RCC 7860 (cell line): ENCODE measurements at places on chromosomes 5 and 9.

DNA sequence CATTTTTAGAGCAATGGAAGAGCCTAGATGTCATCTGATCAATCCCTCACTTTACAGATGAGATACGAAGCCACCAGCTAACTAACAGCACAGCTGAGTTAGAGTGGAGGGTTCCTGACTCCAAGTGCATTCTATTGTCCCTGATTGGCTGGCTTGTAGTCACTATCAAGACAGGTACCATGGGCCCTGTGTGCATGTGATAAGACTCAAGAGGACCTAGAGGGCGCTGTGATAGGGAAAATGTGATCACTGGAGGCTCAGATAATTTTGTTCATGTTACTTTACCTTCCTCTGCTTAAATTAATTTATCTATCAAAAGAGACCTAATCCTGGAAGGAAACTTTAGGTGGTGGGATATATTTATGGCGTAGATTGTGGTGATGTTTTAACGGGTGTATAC lies 19.5 kb upstream of the SNAPC3 start:
- DNase-seq, result no peak

DNA sequence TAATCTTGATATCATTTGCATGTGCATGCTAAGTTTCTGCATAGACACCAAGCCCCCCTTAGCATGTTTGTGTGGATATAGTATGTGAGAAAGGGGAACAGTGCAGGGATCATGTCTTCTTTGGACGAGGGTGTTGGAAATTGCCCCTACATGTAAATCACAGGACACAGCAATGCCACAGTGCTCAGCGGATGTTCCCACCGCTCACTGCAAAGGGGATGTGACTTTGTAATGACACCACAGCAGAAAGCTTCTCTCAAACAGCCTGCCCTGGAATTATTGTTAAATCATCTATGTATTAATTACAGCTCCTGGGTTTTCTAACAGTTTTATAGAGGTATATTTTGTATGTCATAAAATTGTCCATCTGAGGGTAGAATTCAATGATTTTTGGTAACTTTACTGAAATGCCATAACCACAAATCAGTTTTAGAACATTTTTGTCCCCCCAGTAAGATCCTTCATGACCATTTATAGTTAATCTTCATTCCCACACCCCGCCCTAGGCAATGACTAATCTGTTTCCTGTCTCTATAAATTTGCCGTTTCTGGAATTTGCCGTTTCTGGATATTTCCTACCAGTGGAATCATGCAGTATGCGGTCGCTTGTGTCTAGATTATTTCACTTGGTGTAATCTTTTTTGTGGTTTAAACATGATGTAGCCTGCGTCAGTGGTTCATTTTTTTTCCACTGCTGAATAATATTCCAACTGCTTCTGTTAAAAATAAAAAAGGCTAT lies 648.5 kb upstream of the WWC1 start:
- DNase-seq, result peak; percentile 87

GRCh38 chr5:153572411-153573145 lies 82.1 kb downstream of the GRIA1 start:
- no peak for DNase-seq

DNA sequence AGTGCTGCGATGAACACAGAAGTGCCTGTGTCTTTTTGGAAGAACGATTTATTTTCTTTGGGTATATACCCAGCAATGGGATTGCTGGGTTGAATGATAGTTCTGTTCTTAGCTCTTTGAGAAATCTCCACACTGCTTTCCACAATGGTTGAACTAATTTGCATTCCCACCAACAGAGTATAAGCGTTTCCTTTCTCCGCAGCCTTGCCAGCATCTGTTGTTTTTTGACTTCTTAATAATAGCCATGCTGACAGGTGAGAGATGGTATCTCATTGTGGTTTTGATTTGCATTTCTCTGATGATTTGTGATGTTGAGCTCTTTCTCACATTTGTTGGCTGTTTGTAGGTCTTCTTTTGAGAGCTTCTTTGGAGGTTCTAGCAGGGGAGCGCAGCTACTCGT lies 134.6 kb downstream of the TENT4A start:
- no peak for DNase-seq

- no peak for DNase-seq
Measured at GRCh38 chr9:703392-703791, 138.1 kb upstream of the DMRT1 start.

DNA sequence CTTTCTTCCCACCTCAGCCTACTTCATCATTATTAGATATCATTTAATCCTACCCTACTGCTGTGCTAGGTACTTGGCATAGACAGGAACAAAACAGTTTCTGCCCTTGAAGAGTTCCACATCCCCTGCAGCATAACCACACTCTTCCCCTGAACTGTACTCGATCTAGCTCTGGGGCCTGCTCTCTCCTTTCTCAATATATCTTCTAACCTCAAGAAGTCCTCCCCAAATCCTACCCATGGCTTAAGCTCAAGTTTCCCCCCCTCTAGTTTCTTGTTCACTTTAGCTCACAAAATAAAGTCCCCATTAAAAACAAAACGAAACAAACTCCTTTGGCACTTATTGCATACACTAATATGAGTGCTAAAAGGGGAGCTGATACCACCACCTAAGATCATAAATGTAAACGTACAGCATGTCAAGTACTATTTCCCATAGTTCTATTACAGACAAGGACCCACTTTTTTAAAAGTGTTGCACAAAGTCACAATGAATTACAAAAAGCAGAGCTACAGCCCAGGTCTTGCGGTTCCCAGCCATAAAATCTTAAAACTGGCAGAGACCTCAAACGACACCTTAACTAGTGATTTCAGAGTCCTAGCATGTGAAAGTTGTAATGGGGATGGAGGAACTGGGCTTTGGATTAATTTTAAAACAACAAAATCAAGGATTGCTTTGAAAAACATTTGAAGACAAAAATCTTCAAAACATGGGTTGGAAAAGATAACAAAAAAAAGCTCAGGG lies 80.7 kb downstream of the PTPDC1 start:
- DNase-seq, result no peak

GRCh38 chr5:175542232-175542965 lies 64.0 kb downstream of the SFXN1 start:
- DNase-seq, result no peak

DNA sequence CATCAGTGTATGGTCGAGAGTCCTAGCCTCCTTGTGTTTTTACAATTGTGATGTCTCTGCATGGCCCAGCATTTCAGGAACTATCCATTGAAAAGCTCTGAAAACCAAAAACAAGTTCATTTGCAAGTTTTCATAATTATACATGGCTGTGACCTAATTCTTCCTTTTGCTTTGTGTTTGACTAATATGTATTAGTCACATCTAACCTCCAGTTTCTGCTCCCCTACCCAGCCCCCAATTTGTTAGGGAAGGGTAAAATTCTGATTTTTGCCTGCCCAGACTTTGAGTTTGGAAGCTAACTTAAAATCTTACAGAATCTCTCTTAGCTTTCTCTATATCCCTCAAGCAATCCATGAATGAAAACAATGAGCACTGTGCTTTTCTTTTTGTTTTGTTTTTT lies 128.2 kb upstream of the SEMA6A start:
- no peak for DNase-seq

- DNase-seq, result peak; percentile 31
Measured at GRCh38 chr9:128254855-128255759, 20.7 kb downstream of the GOLGA2 start.

DNA sequence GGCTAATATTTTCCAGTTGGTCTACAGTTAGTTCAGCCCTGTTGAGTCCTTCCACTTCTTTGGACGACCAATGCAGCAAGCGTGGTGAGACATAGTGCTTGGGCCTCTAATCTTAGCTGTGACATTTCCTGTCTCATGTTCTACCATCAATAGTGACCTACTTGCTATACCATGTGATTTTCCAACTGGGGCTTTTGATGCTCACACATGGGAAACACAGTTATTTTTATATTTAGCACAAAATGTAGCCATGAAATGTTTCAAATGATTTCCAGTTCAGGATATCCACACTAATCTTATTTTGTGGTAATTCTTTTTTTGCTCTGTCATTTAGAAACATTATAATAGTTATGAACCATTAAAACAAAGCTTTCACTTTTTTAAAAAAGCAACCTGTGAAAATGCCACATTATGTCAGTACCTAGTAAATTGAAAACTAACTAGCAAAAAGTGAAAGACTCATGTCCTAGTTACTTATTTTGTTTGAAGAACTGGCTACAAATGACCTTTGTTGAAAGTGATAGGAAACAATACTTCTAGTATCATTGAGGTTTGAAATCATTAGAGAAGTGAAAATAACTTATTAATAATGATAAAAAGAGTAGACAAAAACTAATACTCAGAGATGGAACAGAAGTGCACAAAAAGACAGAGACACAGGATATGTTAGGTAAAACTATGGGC lies 18.3 kb downstream of the MARCHF3 start:
- DNase-seq, result peak; percentile 67

DNA sequence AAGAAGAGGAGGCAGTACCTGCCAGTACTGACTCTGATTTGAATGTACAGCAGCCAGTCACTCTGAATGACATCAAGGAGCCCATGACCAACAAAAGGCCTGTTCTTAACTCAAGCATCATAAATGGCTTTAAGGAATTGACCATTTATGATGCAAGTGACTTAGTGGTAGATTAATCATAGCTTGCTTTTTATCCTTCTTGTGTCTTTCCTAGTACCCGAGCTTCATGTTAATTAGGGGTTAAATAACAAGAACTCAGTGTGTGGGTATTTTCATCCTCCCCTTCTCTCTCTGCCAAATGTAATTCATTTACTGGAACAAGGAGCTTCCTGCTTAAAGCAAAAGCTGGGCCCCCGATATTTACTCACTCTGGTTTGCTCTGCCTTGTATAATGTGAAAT lies 146.5 kb downstream of the UNC13B start:
- DNase-seq, result no peak

DNA sequence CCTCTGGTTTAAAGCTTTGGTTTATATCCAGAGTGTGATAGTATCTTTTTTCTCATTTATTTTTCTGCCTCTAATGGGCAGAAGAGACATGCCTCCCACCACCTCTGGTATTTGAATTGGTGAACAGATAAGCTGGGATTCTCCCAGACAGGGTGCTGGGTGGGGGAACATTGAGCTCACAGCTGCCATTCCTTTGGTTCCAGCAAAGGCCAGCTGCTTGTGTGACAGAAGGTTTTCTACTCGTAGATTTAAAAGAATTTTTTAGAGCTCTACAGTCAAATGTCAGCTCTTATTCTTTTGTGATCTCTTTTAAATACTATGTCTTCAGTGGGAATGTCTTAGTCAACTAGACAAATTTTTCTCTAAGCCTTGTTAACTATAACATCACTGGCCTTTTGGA lies 54.7 kb upstream of the ADAMTS16 start:
- DNase-seq, result peak; percentile 3

DNA sequence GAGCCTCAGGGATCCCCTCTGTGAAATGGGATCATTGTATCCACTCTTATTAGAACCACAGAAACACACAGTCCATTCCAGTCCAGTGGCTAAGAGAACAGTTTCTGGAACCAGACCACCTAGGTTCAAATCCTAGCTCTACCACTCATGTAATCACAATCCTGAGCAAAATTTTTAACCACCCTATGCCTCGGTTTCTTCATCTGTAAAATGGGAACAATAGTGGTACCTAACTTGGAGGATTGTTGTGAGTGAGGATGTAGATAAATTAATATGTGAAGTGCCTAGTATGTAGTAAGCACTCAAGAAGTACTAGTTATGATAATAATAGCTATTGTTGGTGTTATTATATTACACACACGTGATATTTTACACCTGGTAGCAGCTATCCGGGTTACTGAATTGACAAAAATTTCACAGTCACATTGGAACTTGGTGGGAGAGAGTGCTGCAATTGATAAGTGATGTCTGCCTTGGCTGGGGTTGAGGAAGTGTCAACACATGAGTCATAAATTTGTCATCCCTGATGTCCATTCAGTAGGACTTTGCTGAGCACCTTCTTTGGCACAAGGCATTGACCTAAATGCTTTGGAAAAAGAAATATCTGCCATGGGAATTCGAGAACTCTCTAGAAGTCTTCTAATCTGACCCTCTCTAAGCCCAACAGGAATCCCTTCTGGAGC lies 68.4 kb downstream of the COL27A1 start:
- DNase-seq, result peak; percentile 73

DNA sequence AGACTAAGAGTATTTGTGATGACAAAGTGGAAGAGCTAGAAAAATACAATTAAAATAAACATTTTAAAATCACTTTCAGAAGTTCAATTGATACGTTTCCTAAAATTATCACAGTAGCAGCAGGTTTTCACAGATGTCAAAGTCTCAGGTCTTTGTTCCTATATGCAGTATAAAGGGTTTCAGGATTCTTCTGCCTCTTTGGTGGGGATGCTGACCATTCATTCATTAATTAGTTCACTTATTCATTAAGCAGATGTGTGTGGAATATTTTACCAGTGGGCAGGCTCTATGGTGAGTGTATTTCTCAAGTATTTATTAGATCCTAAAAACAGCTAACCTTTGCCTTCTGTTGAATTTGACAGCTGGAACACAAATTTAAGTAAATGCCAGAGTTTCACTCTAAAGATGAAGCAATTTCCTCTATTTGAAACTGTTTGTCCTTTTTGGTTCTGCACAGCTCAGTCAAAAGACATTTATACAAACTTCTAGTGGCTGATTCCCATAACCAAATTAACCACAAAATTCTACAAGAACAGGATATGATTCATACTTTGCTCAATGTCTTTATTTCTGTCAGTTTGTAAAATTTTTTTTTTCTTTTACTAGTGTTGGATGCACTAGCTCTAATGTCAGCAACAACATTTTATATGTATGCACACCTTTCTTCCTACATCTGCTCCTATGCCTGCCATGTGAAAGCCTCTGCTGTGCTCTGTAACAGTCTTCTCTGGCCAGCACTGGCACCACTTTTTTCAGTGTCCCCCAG lies 75.9 kb upstream of the PRR16 start:
- DNase-seq, result peak; percentile 71

DNA sequence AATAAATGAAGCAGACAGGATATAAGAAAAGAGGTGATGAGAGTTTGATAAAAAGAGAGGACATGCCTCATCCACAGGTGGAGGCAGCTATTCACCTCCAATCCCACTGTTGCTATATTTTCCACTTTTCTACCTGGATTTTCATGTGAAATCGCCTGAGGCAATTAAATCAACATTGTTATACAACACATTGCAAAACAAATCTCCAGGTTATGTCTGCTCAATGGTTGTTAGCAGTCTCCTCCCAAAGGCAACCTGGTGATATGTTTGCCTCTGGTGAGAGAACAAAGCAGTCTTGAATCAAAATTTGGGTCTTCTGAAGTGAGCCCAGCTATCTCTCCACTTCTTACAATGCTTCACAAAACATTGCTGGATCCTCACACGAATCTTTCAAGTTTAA lies 30.0 kb downstream of the NREP start:
- DNase-seq, result no peak
